ENCODE measurements at places on chromosomes 1 and 21. TPM values are rescaled to one million over a fixed set of nuclear protein-coding genes. Genes with fewer than 3 reads are reported as not detected.

Gene GBP6
- 0.13 TPM for polyA plus RNA-seq

Gene PDXK
- 38.2 TPM for polyA plus RNA-seq

Gene OR2T5
- polyA plus RNA-seq, result not detected

Gene CIART
- polyA plus RNA-seq, result 18.0 TPM

Gene TMEM82
- polyA plus RNA-seq, result not detected

Gene CAPZB
- polyA plus RNA-seq, result 254 TPM

Gene KIF21B
- 0.63 TPM for polyA plus RNA-seq

Gene VHLL
- not detected for polyA plus RNA-seq

Gene HPCAL4
- polyA plus RNA-seq, result not detected

Gene C4BPA
- 0.50 TPM for polyA plus RNA-seq

Gene ASH1L
- polyA plus RNA-seq, result 14.6 TPM

Gene EPHA8
- not detected for polyA plus RNA-seq

Gene ADGRB2
- 2.4 TPM for polyA plus RNA-seq

Gene CR1L
- not detected for polyA plus RNA-seq

Gene OR6P1
- not detected for polyA plus RNA-seq
